ENCODE measurements at places on chromosomes 11 and 22.

GRCh38 chr11:29432719-29433325 is 584.0 kb downstream of the KCNA4 start:
- no peak for DNase-seq

DNA sequence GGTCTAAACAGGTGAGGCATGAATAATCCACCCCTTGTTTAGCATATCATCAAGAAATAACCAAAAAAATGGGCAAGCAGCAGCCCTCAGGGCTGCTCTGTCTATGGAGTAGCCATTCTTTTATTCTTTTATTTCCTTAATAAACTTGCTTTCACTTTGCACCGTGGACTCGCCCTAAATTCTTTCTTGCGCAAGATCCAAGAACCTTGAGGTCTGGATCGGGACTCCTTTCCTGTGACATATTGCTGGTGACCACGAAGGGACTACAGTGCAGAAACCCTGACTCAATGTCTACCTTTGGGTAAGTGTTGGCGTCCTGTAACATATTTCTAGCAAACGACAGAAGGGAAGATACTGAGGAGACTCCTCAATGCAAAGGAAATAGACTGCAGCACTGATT is 1099.2 kb downstream of the FAM181B start:
- DNase-seq, result no peak

- DNase-seq, result no peak
Observed at GRCh38 chr22:20159076-20159475, 8.2 kb upstream of the CCDC188 start.

GRCh38 chr11:119918347-119918746 is 189.3 kb upstream of the NECTIN1 start:
- DNase-seq, result no peak
